ENCODE measurements at places on chromosomes 1 and 21.

- peak; percentile 60 for DNase-seq
Observed at GRCh38 chr1:111778541-111779051, 22.9 kb downstream of the DDX20 start.

- no peak for DNase-seq
Observed at GRCh38 chr1:167695147-167695546, 26.6 kb upstream of the MPZL1 start.

DNA sequence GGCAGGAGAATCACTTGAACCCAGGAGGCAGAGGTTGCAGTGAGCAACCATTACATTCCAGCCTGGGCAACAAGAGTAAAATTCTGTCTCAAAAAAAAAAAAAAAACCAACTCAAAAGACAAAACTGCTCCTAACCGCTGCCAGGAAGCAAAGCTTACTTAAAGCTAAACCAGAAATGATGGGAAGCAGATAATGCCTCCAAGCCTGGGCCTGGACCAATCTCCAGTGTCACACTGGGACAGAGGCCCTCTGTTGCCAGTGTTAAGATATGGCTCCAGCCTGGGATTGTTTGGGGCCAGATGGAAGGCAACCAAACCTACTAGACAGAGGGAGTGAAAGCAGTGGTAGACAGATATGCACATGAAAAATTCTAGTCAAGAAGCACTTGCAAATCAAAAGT lies 36.9 kb downstream of the NSL1 start:
- no peak for DNase-seq

- no peak for DNase-seq
Observed at GRCh38 chr1:230861970-230862595, 6.2 kb downstream of the C1orf198 start.

GRCh38 chr1:109425391-109426280 lies 612 bp downstream of the PSMA5 start:
- DNase-seq: no peak

DNA sequence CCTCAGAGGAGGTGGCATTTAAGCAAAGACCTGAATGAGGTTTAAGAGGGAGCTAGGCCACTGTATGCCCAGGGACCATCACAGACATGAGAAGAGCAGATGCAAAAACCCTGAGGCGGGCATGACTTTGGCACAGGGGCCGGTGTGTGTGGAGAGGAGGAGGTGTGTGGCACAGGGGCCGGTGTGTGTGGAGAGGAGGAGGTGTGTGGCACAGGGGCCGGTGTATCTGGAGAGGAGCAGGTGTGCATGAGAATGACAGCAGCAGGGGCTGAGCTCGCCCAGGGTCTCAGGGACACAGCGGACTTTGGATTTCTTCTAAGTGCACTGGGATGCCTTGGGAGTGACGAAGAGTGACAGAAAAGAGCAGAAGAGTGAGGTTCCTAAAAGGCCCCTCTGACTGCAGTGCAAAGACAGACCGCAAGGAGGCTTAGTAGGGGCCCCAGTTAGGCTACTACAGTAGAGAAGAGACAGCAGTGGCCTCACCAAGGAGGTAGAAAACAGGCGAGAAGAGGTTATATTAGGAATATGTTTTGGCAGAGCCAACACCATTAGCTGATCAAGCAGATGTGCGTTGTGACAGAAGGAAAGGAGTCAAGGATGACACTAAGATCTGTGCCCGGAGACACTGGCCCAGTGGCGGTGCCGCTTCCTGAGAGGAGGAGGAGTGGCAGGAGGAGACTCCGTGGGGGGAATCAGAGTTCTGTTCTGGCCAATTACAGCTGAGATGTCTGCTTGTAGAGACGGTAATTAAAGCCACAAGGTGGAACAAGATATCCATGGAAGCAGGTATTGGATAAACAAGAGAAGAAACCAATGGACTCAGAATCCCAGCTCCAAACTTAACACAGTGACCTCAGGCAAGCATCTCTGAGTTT lies 18.4 kb downstream of the ZBTB17 start:
- DNase-seq: peak; percentile 65

GRCh38 chr1:225745273-225745672 lies 32.4 kb upstream of the SRP9 start:
- no peak for DNase-seq

DNA sequence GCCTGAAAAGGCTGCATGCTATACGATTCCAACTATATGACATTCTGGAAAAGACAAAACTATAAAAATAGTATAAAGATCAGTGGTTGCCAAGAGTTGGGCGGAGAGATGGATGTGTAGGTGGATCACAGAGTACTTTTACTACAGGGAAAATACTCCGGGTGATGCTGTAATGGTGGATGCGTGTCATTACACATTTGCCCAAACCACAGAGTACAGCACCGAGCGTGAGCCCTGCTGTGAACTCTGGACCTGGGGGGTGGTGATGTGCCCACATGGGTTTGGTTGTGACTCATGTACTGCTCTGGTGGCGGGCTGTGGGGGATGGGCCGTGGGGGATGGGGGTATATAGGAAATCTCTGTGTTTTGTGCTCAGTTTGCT lies 162.7 kb upstream of the COL6A1 start:
- DNase-seq: no peak

- no peak for DNase-seq
Observed at GRCh38 chr1:92795166-92795565, 10.3 kb upstream of the EVI5 start.

- no peak for DNase-seq
Observed at GRCh38 chr1:41856151-41856943, 62.4 kb downstream of the HIVEP3 start.

GRCh38 chr1:183651612-183652011 lies 1.5 kb downstream of the APOBEC4 start:
- DNase-seq: no peak

DNA sequence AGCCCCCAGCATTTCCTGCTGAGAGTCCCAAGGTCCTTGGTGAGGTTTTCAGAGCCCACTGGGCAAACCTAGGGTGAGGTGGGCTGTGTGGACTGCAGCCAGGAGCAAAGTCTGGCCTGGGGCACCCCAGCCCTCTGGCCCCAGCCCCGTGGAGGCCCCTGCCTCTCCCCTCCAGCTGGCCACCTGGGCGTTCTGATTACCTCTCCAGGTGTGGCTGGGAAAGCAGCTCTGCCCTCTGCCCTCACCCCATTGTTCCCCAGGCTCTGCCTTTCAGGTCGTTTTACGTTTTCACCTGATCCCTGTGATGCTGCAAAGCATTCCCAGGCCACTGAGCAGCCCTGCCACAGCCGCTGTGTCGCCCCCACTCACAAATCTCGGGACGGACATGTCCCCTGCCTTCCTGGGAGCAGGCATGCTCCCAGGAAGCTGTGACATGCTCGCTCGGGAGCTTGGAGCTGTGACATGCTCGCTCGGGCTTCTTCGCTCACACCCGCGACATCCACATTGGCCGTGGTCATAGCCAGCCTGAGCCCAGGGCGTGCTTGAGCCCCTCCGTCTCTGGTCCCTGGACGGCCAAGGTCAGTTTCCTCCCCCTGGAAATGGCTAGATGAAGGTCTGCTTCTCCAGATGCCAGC lies 169.2 kb upstream of the ARHGEF16 start:
- DNase-seq: no peak

- no peak for DNase-seq
Observed at GRCh38 chr21:16794950-16795349, 717.9 kb upstream of the CXADR start.

GRCh38 chr1:172745014-172745413 lies 86.1 kb downstream of the FASLG start:
- peak; percentile 67 for DNase-seq

DNA sequence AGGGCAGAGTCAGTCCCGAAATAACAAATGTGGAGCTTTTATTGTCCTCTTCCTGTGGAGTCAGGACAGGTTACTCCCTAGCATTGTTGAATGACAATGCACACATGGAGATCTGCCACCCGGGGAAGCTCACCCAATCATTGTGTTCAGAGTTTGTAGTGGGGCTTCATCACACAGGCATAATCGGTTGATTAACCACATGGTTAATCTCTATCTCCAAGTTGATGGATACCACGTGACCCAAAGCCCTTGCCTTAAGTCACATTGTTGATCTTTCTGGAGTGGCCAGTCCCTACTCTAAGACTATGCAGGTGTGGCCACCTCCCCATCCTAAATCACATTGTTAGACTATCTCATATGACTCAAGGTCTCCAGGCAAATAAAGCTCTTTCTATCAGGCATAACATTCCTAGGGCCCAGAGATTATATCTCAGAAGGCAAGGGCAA lies 2.6 kb upstream of the C1orf141 start:
- peak; percentile 45 for DNase-seq

- no peak for DNase-seq
Observed at GRCh38 chr1:164969253-164969652, 387.3 kb downstream of the LMX1A start.

DNA sequence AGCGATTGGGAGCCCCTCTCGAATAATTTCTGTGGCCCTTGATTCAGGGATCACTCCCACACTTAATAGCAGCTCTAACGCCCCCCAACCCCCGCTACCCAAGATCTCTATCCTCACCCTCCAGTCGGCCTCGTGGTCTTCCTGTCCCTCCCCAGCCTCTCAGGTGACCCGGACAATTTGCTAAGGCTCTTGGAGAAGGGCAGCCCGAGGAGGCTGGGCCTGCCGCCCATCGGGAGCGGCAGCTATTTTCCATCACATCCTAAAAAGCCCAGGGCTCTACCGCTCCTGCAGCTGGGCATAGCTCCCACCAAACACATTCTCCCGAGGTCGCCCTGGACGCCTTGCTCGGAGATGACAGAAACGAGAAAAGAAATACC lies 12.0 kb upstream of the PHLDA3 start:
- peak; percentile 41 for DNase-seq

DNA sequence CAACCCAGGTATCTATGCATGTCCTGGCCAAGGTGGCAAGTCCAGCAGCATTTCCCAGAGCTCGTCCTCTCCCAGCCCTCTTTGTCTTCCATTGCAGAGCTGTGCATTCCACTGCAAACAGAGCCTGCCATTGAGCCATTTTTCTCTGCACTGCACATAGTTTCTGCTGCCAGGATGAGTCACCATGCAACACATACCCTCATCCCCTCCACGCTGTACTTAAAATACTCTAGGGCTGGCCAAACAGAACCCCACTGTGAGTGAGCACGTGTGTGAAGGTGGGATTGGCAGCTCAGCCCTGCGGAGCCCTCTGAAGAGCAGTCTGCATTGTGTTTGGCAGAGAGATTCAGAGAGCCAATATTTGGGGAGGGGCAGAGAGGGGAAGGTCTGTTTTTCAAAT lies 3.9 kb upstream of the ATP1B1 start:
- DNase-seq: peak; percentile 43

- no peak for DNase-seq
Observed at GRCh38 chr1:154391086-154391770, 13.9 kb upstream of the IL6R start.

DNA sequence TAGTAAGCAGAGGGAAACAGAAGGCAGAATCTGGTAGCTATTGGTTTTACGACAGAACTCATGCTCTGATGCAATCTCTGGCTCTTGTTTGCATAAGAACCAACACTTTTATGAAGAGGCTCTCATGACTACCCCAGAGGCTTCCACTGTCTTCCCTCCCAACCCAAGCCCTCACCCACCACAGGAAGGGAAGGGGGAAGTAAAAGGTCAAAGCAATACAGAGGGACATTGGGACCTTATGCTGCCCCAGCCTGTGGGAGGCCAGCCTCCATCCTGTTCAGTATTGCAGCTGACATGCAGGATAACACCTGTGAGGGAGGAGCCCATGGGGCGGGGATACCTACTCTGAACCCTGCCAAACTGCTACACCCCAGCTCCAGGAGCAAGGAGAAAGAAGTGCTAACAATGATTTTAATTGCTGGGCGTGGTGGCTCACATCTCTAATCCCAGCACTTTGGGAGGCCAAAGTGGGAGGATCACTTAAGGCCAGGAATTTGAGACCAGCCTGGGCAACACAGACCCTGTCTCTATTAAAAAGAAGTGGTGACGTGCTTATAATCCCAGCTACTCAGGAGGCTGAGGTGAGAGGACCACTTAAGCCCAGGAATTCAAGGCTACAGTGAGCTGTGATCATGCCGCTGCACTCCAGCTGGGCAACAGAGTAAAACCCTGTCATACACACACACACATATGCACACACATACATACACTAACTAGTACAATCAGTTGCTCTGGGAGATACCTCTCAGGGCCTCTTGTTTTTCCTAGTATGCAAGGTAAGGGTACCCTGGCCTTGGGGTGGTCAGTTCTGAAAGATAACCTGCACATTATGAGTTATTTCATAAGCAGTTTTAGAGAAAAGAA lies 9.5 kb downstream of the MR1 start:
- DNase-seq: no peak

GRCh38 chr1:72636631-72637030 lies 354.3 kb upstream of the NEGR1 start:
- DNase-seq: no peak

- no peak for DNase-seq
Observed at GRCh38 chr1:223678841-223679240, 13.3 kb upstream of the CAPN8 start.

DNA sequence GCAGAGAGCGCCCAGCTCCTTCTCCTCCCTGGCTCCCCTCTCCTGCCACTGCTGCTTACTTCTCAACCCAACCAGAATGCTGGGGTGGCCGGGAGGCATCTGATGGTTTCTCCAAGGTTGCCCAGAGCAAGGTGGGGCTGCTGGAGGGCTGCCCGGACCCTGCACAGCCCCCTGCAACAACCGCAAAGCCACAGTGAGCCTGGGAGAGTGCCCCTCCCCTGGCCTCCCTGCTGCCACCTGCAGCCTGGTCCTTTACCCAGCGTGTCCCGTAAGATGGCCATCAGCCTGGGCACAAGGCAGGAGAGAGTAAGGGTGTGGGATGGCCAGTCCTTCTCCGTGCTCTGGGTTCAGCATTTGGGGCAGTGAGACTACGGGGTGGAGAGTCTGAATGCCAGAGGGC lies 17.0 kb downstream of the MX2 start:
- no peak for DNase-seq

DNA sequence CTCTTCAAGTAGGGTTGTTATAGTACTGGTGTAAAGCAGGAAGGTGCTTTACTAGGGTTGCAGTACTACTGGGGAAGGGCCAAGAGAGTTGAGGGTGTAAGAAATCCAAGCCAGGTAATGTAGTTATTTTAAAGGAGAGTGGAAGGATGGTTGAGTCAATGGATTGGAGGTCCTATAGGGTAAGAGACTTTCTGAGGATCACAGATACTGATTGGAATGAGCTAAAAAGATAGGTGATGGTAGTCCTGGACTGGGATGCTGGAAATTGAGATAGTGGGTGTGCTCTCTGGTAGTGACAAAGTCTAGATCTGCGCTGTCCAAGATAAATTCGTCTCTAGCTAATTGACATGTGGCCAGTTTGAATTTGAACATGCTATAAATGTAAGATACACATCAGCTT lies 7.0 kb downstream of the TXLNA start:
- DNase-seq: no peak

GRCh38 chr1:180947901-180948640 lies 35.4 kb downstream of the KIAA1614 start:
- no peak for DNase-seq

- DNase-seq: no peak
Observed at GRCh38 chr21:24561291-24561690, 1046.0 kb downstream of the MRPL39 start.

DNA sequence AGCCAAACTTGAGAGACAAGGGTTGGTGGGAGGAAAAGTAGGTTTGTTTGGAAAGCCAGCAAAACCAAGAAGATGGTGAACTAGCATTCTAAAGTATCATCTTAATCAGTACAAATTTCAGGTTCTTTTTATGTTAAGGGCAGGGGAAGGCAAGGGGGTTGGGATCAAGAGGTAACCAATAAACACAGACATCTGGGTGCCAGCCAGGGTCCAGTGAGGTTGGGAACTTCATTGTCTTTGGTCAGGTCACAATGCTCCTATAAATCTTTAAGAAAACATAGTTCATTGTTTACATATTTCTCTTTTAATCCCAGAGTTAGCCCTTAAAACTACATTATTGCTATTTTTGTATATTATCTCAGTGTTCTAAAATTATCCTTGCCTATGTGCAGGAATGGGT lies 126.2 kb upstream of the NR5A2 start:
- DNase-seq: no peak

GRCh38 chr21:45334591-45335081 lies 46.9 kb upstream of the POFUT2 start:
- no peak for DNase-seq
